ENCODE measurements at places on chromosomes 7 and 10.

GRCh38 chr7:7077945-7078344 is 104.4 kb upstream of the C1GALT1 start:
- DNase-seq, result no peak

DNA sequence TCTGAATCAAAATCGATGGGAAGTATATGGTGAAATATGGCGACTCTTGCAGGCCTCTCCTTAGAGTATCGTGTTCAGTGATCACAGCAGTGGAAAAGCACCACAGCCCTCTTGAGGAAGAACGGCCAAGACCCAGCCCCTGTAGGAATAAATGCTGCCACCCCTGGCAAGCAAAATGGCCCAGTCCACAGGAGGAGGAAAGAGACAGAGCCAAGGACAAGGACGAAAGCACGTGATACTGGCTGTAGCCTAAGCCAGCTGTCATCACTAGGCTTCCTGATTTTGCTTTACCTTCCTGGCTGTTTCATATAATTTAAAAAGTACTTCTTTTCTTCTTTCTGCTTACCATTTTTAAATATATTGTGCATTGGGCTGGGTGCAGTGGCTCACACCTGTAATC is 395.0 kb upstream of the SHH start:
- no peak for DNase-seq

DNA sequence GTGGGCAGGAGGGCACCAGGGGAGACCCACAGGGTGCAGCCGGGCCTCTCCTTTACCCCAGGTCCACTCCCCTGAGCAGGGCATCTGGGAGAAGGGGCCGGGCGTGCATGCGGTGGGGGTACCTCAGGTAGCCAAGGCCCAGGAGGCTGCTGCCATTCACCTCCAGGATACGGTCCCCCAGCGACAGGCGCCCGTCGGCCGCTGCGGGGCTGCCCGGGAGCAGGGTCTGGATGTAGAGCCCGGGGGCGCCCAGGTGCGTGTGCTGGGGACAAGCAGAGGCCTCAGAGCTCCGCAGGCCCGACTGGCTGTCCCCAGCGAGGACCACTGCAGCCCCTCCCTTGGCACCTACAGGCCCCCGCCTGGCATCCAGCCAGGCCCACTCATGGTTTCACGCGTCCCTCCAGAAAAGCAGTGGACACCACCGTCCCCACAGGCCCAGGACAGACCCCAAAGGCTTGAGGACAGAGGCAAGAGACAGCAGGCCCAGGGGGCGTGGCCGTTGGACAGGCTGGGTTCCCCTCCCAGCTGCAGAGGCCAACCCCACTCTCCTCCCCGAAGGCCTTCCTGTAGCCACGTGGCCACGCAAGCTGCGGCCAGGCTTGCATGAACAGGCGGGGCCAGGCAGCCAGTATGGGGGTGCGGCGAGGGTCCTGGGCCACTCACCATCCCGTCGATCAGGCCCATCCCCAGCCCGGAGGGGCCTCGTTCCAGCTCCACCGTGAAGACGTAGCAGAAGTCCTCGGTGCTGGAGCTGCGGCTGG is 24.3 kb downstream of the AP5Z1 start:
- DNase-seq, result no peak

DNA sequence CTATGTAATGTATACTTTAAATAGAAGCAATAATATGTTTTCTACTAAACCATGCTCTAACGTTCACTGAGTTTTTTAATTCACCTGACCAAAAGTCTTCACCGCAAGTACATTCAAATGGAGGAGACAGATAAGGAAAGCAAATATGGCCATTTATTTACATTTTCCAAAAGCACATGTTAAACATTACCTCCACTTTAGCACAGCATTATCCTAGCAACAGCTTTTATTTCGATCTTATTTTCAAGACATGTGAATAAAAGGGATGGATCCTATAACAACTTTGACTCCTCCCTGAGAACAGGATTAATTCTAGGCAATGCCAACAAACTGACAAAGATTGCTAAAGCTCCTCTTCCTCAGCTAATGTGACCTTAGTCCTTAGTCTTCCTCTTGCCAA is 11.5 kb upstream of the GRM8 start:
- DNase-seq, result no peak

DNA sequence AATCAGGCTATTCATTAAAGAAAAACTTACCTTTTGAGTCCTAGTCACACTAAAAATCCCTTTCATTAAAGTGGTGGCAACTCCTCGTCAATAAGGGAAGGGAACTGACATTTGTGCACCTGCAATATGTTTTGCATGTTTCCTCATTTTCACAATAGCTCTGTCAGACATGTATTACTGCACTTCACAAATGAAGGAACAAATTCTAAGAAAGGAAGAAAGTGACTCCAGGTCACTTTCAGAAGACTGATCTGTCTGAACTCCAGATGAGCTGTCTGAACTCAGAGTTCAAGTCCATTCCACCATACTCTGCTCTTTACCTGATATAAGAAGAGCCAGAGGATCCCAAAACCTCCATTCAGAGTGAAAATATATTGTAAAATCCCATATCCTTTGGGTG is 50.3 kb upstream of the GSAP start:
- no peak for DNase-seq

DNA sequence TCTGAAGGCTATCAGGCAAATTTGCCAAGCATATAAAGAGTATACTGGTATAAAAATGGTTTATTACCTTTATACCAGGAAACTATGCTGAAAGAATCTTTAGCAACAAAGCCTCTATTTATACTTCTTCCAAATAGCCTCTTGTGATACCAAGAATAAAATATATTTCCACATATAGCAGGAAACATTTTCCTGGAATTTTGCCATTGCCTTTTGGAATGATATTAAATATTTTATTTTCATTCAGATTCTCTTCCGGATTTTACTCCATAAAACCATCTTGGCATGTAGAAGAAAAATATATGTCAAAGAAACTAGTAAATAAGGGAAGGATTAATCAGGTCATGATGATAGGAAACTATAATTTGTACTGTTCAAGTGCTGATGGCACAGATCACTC is 17.7 kb downstream of the SOSTDC1 start:
- DNase-seq, result no peak

DNA sequence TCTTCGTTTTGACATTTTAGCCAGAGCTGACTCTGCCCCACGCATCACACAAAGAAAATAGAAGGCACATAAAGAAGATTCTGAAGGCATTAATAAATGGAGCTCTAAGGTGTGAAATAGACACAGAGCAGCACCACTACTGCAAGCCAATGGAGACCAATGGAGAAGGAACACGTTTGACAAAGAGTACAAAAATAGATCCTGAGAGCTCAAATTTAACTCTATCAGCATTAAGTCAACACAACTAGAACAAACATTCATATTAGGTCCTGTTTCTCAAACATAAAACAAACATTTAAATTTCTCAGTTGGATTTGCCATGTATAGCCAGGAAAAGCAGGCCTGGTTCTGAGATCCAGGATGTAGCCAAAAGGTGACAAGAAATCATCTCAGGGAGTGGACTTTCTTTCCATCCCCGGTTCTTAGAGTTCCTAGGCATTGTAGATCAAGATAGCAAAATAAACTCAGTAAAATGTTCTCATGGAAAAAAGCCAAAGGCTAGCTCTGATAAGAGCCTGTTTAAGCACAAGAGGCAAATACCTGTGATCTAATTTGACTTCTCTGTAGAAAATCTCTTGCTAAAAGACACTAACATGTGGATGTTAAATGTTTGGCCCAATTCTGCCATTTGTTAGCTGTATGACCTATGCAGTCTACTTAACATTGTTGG is 174.2 kb upstream of the VIPR2 start:
- DNase-seq, result no peak

- DNase-seq, result peak; percentile 77
Measured at GRCh38 chr7:107995184-107996071, 7.5 kb downstream of the LAMB1 start.

- DNase-seq, result no peak
Measured at GRCh38 chr10:11329062-11329673, 282.3 kb downstream of the USP6NL start.

DNA sequence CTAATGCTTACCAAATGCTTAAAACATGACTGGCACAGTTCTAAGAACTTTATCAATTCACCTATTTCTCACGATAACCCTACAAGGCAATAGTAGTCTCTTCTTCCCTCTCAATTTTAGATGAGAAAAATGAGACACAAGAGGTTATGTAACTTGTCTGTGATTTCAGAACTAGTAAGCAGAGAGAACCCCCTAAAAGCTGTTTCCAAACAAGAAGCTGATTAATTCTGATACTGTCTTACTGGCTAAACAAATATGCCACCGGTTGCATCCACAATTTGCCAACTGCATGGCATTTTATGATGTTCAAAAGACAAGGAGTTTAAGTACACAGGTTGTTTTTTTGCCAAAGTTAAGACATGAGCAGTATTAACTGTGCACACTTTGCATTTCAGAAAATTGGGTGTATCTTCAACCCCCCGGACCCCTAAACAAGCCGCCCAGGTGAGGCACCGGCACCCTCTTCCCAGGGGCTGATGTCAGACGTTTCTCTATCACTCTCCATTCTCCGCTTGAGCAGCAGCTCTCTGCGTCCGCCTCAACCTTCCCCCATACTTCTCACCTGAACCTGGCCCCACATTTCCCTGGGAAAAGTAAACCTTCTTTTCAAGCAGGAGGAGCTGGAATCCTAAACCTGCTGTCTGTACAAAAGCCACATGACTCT is 21.7 kb downstream of the RSU1 start:
- DNase-seq, result no peak
